NCI-H345 (cell line): ENCODE measurements at places on chromosomes 3 and 15.

DNA sequence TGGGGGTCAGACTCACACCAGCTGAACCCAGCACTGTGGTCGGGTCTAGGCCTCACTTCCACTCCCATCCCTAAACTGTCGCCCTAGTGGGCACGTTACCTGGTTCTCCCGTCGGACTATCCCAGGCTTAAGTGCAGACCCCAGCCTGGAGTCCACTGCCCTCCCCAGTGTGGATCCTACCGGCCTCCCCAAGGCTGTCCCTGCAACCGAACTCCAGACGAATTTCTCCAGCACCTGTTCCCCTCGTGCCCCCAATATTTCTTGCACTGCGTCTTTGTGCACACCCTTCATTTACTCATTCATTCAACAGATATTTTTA is 26.5 kb downstream of the SLC41A3 start:
- DNase-seq = no peak

- no peak for DNase-seq
These were observed 34.3 kb downstream of the DENND6A start for GRCh38 chr3:57658536-57658935.

- no peak for DNase-seq
These were observed 546.9 kb upstream of the CCDC54 start for GRCh38 chr3:106830334-106830733.

DNA sequence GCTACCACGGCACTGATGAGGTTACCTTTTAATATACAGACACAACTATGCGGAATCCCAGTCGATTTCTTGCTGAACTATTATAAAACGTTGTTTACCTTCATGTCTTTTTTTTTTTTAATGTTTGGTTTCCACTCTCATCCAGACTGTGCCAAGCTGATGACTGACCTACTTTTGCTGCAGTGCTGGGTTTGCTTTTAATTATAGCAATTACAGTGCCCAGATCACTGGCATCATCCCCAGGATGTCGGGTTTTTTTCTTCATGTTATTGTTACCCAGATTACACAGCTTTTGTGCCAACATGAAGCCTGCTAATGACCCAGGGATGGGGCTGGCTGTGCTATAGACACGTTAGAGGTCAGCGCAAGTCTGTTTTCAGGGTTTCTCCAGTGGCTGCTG is 294.0 kb upstream of the ATP10A start:
- DNase-seq = no peak

GRCh38 chr15:59223736-59224135 is 17.1 kb downstream of the LDHAL6B start:
- DNase-seq = no peak

DNA sequence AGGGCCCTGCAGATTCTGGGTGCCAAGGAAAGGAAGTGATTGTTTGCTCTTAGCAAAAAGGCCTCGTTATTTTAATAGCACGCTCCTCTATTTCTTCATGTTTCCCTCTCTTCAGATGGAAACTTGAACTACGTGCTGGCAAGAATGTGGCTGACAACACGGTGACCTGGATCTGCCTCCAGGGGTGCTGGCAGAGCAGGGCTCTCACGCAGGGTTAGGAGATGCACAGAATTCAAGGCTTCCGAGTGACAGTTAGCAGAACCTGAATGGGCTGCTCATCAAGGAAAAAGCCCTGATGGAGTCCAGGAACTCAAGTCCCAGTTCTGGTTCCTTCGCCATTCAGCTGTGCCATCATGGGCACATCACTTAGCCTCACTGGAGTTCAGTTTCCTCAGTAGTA is 22.7 kb downstream of the CYP19A1 start:
- DNase-seq = no peak

GRCh38 chr3:47433796-47434195 is 41.9 kb downstream of the SCAP start:
- no peak for DNase-seq

GRCh38 chr3:54846119-54846518 is 81.7 kb downstream of the LRTM1 start:
- DNase-seq = no peak

DNA sequence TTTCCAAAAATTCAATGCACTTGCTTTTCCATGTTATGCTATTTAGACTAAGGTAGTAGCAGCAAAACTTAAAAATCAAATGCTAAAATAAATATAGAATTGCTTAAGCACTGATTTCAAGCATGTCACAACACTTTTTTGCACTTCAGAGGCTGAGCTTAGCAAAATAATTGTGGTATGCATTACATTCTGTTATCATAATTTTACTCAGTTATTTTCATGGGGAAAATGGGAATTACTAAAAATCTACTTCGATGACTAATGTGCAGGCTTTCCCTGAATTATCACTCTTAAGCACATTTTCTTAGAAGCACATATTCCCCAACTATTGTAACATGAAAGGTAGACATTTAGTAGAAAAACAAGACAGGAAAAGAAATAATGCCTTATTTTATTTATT is 322.4 kb upstream of the CBLB start:
- no peak for DNase-seq

DNA sequence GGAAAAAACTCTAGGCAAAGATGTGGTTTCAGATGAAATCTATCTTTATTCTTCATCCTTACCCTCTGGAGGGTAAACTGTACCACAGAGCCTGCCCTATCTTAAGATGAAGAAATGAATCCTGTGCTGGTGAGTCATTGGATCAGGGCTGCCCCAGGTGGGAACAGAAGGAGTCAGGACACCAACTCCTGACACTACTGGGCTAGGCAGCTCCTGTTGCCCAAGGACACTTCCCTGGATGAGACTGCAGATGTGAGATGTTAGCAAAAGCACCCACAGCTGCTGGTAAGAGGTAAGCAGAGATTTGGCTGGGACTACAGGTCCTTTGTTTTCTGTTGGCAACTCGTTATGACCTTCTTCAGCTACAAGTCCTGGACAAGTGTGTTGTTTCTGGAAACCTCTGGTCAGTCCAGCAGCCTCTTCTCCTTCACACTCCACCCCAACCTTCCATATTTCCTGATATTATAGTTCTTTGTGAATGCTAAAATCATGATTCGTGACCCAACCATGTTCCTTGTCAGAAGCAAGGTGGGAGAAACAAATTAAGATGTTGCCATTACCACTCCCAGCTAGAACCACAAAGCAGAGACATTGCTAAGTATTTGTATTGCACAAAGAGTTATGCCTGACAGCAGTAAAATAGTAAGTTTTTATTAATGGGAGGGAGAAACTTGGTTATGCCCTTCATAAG is 104.2 kb upstream of the TGFBR2 start:
- DNase-seq = no peak

DNA sequence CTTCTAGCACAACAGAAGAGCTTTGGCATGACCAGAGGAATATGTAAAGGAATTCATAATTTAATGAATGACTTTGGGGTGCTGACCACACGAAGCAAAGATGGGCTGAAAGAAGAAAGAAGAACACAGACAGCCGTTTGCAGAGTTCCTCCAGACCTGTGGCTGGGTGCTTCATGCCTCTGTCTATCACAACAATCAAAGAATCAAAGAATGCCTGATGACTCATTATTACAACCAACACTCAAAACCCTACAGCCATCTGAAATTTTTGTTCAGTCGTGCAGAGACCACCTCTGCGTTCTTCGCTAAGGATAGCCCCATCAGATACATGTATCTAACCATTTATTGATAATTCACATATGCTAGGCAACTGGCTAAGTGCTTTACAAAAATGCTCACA is 129.0 kb upstream of the PRICKLE2 start:
- DNase-seq = no peak

DNA sequence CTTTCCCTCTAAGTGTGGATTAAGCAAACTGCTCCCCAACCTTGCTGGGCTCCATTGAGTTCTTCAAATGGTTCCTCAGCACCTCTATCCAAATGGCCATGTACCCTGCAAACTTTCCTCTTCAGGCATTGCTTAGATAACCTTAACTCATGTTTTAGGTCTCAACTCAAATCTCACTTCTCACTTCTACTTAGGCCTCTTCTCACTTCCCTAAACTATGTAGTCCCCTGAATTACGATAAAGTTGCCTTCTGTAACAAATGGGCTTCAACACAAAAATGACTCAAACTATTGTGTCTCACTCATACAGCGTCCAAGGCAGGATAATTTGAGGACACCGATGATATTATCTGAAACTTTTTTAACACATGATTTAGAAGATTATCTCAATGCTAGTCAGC is 62.4 kb upstream of the STAC start:
- no peak for DNase-seq
